ENCODE measurements at places on chromosomes 1 and 21.

- DNase-seq, result peak; percentile 90
These were observed at the start of gene VPS72 for GRCh38 chr1:151189637-151190445. VPS72 (minus strand) TSS chr1:151190197; CDS start chr1:151190121, 76 bp downstream.

GRCh38 chr1:16224472-16224871 lies 12.0 kb upstream of the ARHGEF19 start:
- DNase-seq, result no peak

DNA sequence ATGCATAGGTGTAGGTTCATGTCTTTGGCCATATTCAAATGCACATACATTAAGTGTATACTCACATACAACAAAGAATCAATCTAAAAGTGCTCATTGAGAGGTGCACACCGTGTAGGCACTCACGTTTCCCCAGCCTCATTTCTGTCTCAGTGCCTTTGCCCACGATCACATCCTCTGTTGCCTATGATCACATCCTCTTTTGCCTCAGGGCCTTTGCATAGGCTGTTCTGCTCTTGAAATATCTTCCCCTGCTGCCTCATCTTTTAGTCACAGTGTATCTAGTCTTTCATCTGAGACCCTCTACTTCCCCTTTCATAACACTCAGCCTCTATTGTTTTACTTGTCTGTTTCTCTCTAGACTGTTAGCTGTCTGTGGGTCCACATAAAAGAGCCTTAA lies 69.3 kb downstream of the FOXD2 start:
- no peak for DNase-seq

DNA sequence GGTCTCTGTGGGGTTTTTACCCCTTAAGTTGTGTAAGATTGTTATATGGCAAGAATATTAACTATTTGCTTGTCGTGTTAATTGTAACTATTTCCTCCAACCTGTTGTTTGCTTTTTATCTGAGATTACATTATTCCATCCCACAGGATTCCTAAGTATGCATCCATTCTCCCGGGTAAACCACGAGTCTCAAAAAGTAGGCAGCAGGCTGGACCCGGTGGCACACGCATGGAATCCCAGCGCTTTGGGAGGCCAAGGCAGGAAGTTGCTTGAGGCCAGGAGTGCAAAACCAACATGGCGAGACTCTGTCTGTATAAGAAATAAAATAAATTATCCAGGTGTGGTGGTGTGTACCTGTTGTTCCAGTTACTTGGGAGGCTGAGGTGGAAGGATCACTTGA lies 12.6 kb upstream of the RSPO1 start:
- DNase-seq, result no peak
